NCI-H1048 (cell line): ENCODE measurements at places on chromosomes 6 and 20.

GRCh38 chr20:38317422-38317821 lies 13.5 kb downstream of the BPI start:
- DNase-seq, result no peak

- no peak for DNase-seq
Measured at GRCh38 chr6:90249458-90249857, 47.2 kb downstream of the BACH2 start.

DNA sequence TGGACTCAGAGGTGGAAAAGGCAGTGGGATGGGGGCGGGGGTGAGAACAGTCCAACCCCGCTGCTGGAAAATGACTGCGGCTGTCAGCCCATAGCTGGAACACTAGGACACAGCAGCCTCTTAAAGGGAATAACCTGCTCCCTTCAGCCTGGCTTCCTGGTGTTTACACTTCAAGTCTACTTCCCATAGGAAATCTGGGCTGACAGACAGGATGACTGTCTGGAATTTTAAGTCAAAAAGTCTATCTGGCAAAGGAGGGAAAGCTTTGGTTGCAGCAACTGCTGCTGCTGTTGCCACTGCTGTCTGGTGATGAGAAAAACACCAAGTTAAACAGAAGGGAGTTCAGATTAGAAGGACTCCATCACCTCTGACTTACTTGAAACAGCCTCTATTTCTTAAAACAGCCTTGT lies 44.9 kb downstream of the TNFRSF21 start:
- no peak for DNase-seq

DNA sequence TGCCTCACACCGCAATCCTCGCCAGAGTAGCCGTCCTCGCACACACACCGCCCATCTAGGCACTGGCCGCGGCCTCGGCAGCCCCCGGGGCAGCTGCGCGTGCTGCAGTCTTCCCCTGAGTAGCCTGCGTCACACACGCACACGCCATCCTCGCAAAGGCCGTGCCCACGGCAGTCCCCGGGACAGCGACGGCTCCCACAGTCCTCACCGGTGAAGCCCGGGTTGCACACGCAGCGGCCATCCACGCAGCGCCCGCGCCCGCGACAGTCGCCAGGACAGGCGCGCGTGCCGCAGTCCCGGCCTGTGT lies 13.1 kb downstream of the TNXB start:
- DNase-seq, result no peak

GRCh38 chr6:100881707-100882040 lies 545 bp upstream of the ASCC3 start:
- no peak for DNase-seq

- DNase-seq, result no peak
Measured at GRCh38 chr6:52186075-52186474, at the start of gene IL17A. Gene IL17A, plus strand, starts transcription at chr6:52186375. Its CDS starts 57 bp downstream, at chr6:52186432.

- DNase-seq, result no peak
Measured at GRCh38 chr20:63183422-63184146, 32.3 kb downstream of the YTHDF1 start.

DNA sequence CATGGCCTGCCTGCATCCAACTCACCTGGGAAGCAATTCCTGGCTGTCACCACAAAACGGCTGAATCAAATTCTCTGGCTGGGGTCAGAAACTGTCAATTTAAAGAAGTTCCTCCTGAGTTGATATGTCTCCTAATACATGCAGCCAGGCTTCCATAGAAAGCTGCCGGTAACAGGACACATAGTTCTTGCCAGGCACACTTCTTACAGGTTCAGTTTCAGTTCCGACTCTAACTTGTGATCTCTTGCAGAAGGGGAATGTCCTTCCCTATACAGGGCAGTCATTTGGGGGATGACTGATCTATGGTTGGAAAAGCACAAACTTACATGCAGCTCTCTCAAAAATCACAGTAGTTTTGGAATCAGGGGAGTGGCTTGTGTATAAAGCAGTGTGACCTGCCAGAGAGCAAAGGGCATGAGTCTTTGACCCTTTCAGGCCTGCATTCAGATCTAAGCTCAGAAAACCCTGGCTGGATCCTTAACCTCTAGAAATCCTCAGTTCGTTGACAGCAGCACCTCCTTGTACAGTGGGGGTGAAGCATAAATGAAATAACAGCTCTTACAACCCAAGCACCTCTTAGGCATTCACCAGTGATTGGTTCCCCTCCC lies 195.6 kb downstream of the SCP2D1 start:
- DNase-seq, result no peak

- no peak for DNase-seq
Measured at GRCh38 chr6:156877126-156877863, 100.1 kb downstream of the ARID1B start.

- DNase-seq, result peak; percentile 62
Measured at GRCh38 chr20:3786665-3787323, at the start of gene CENPB. Gene CENPB, minus strand, starts transcription at chr20:3786740. Its CDS starts 257 bp downstream, at chr20:3786483.

GRCh38 chr20:15449061-15449460 lies 1111.6 kb upstream of the FLRT3 start:
- no peak for DNase-seq

DNA sequence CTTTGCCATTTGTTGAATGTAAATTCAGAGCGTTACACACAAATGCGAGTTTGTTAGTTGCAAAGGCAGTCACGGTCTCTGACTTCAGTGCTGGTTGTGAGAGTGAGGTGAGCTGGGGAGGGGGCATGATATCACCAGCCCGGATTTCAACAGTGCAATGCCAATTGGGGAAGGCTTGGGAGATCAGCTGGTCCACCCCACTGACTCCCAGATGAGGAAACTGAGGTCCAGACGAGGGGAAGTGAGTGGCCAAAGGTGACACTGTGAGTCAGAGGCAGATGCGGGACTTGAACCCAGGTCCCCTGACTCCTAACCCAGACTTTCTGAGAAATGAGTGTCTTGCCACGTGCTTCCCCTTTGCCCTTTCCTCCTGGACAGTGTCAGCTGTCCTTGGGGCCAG lies 62.1 kb downstream of the CEBPB start:
- DNase-seq, result no peak

- no peak for DNase-seq
Measured at GRCh38 chr6:35675871-35676459, 12.8 kb downstream of the FKBP5 start.

- no peak for DNase-seq
Measured at GRCh38 chr6:56864171-56864616, 90.7 kb upstream of the BEND6 start.

GRCh38 chr6:165704045-165704748 lies 41.2 kb upstream of the PDE10A start:
- DNase-seq, result no peak

GRCh38 chr6:163466839-163467390 lies 52.4 kb downstream of the QKI start:
- DNase-seq, result no peak

DNA sequence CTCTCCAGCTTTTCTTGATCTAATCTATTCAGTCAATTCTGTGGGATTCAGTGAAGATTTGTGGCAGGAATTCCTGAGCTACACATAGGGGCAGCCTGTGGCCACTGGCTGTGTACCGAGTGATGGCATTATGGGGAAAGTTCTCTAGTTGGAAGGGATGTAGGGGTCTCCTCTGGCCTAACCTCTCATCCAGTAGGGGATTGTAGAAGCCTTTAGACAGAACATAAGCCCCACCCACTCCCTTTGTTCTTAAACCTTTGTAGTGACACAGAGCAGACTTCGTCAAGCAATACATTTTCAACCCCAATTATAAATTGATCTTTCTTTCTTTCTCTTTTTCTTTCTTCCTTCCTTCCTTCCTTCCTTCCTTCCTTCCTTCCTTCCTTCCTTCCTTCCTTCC lies 188.9 kb downstream of the QKI start:
- no peak for DNase-seq

DNA sequence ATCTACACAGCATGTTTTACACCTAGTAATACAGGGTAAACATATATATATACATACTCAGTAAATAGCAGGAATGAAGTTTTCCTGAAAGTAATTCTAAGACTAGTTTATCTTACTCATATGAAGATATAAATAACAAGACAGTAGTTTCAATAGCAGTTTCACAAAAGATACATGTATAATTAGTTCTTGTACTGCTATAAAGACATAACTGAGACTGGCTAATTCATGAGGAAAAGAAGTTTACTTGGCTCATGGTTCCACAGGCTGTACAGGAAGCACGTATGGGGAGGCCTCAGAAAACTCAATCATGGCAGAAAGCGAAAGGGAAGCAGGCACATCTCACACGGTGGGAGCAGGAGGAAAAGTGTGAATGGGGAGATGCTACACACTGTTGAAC lies 16.9 kb downstream of the RARS2 start:
- no peak for DNase-seq

DNA sequence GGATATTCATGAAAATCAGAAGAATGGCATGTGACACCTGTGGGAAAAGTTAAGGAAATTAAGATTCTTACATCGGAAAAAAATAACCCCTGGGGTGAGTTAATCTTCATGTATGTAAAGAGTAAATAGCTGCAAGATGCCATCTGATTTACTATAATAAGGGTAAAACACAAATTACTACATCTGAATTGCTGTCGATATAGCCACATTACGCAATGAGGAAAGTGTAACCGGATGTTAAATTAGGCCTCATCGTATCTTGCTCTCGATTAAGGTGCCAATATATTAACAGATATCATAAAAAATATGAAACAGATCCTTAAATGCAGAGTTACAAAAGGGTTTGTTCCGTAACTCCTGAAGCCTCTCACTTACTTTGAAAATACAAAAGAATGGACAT lies 87.4 kb upstream of the ID4 start:
- no peak for DNase-seq

DNA sequence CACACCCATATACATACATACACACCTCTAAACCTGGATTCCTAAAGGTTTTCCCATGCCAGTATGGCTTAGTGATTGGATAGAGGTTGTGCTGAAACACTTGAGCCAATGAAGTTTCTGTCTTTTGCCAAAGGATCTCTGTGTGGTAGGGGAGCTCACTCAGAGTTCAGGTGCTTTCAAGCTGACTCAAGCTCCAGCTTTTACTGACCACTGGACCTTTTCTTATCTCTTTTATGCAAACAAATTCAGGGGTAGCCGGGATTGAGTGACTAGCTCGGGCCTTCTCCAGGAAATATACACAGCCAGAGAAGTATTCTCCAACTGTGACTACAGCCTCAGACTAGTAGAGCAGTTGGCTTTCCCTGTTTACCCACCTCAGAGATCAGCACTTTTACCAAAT lies 21.5 kb upstream of the DSE start:
- DNase-seq, result no peak
